ENCODE measurements at places on chromosomes 3 and 15.

DNA sequence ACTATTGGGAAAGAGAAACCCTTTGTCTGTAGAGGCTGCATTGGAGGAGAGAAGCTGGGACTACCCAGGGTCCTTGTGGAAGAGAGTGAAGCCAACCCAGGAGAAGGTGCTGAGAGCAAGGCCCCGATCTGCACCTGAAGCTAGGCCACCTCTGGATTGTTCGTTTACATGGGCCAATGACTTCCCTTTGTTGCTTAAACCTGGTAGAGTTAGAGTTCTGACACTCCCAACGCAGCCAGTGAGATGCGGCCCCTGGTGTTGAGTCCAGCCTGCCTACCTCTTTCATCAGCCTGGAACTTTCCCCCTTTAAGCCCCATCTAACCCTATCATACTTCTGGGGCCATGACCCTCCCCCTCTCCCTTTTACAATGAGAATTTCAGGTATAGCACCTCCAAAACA is 30.8 kb downstream of the CCDC13 start:
- no peak for DNase-seq

GRCh38 chr3:139135657-139136056 is 91.0 kb upstream of the PRR23C start:
- no peak for DNase-seq

GRCh38 chr3:138862924-138863775 is 28.4 kb upstream of the PIK3CB start:
- no peak for DNase-seq

GRCh38 chr15:80123034-80123433 is 29.8 kb upstream of the FAH start:
- no peak for DNase-seq

DNA sequence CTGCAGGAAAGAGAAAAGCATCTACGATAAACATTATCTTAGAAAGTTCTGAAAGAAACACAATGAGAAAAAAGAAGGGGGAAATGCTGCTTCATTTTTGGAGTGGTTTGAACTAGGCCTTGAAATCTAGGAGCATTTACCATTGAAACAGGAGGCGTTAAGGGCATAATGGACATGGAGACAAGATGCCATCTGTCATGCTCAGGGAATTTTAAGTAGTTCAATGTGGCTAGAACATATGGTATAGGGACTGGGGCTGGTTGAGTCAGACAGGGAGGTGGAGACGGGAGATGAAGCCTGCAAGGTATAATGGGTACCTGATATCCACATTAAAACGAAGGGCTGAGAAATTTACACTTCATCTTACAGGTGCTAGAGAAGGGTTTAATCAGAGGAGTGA is 10.4 kb upstream of the PLAAT1 start:
- no peak for DNase-seq

DNA sequence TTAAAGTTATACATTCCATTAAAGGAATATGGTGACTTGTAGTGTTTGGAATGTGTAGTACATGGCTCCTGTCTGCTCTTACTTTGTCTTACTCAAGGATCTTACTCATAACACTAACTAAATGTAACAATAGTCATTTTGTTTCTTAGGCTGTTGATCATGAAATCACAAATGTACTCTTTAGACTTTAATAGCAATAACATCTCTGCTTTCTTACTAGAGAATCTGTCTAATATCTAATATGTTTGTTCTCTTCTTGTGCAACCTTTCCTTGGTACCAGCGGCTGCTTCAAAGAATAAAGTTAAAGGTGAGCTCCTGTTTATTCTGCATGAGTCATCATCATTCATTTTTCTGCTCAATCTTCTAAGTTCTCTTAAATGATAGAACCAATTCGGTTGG is 767.5 kb downstream of the CADM2 start:
- DNase-seq = no peak
